Muscle of back (tissue), 13 donors: ENCODE measurements at places on chromosomes 13 and 19.
A peak's percentile ranks its signal among the peaks of the same experiment; 100 is the strongest.

DNA sequence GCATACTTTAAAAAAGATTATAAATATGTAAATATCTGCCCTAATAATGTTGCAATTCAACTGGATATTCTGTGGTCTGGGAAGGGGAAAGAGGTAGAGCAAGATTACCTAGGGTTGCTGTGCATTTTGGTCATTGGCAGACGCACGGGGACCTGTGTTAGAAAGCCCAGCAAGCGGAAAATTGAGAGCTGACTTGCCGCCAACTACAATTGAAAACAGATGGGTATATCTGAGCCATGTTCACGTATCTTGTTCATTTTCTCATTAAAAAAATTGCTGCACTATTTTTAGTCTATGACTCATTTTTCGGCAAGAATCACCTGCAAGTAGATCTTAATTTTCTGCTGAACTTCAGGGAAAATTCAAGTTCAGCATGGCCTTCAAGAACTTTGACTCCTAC, 308.5 kb upstream of the TMTC4 start:
- DNase-seq, result peak; percentile 63

GRCh38 chr13:76991432-76991795, 467 bp upstream of the CLN5 start:
- no peak for DNase-seq

DNA sequence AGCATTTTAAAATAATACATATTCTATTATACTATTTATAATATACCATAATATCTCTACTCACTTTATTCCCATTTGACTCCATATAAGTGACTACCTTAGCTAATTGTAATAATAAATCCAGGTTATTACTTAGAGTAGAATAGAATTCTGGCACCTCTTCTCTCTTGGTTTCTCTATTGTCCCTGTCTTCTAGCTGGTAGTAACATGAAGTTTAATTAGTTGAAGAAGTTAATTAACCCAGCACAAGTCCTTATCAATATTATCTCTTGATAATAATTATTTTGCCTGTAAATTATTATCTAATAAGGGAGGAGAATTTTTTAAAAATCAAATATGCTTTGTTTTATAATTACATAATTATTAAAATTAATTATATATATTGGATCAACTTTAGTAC, 1571.2 kb upstream of the PRR20A start:
- DNase-seq, result no peak

DNA sequence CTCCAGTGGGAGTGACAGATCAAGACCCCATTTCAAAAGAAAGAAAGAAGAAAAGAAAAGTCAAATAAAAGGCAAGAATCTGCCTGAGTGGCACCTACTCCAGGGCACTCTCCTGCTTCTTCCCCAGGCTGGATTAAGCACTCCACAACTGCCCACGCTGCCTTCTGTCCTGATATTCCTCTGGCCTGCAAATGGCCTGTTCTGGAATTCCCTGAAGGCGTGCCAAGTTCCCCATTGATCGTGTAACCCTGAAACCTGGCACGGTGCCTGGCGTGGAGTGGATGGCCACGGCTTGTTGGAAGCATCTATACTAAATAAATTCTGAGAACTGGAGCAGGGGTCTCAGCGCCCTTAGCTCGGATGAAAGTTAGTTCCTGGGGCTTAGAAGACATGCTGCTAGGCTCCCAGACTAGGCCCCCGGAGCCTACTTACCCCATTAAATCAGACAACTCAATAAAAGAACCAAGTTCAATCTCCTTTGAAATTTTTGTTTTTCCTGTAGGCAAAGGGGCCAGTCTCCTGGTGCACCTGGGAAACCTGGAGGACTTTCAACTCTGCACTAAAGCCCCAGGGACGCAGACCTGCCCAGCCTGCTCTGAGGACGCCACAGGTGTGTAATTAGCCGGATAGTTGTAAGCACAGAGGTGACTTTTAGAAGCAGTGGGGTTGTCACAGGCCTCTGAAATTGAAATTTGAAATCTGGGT, 21.9 kb downstream of the ANKRD27 start:
- no peak for DNase-seq

DNA sequence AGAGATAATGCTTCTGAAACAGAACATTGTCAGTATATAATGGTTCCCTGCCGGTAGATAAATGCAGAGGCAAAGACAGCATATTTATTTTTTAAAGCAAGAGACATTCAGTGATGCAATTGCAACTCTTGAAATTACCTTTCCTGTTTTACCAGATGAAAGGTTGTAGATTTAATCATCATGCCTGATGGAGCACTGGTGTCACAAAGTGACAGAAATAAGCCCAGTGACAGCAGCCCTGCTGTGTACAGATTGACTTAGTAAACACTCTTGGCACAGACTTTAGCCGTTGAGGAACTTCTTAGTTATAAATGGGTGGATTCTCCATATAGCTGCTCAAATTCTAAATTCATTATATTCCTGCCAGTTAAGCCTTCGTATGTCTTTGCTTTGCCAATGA, 172.5 kb downstream of the ITGBL1 start:
- DNase-seq, result no peak

- no peak for DNase-seq
Observed at GRCh38 chr19:2631213-2631821, 71.2 kb downstream of the GNG7 start.

DNA sequence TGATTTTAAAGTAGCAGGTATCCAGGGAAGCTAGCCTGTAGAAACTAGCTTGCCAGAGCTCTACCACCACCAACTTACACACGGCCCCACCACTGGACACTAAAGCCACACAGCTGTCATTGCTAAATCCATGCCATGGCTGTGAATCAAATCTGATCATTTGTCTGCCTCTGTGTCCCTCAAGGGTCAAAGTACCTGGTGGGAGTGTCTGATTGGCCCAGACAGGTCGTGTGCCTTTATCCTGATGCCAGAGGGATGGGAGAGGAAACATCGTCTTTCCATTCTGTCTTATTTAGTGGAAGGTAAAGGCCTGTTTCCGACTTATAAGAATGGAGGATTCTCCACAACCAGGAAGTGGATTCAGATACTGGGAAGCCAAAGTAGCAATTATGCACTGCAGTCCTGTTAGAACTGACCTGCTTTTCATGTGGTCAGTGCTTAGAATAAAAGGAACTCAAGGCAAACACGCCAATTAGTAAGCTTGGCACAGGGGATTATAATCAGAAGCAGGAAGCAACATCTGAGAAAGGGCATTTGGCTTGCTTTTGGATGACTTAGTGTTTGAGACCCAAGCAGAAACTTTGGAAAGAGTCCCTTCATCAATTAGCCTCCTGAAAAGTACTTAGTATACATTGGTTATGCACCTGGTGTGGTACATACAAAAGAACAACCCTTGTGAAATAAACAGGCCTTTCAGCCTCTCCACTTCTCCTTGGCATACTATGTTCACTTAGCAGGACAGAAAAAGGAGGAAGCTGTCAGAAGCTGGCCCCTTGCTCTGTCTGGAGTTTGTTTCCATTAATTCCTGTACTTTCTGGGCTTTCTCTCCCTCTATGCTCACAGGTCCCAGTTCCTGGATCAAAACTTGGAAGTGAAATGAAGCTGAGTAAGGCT, 192.4 kb downstream of the NUFIP1 start:
- no peak for DNase-seq

DNA sequence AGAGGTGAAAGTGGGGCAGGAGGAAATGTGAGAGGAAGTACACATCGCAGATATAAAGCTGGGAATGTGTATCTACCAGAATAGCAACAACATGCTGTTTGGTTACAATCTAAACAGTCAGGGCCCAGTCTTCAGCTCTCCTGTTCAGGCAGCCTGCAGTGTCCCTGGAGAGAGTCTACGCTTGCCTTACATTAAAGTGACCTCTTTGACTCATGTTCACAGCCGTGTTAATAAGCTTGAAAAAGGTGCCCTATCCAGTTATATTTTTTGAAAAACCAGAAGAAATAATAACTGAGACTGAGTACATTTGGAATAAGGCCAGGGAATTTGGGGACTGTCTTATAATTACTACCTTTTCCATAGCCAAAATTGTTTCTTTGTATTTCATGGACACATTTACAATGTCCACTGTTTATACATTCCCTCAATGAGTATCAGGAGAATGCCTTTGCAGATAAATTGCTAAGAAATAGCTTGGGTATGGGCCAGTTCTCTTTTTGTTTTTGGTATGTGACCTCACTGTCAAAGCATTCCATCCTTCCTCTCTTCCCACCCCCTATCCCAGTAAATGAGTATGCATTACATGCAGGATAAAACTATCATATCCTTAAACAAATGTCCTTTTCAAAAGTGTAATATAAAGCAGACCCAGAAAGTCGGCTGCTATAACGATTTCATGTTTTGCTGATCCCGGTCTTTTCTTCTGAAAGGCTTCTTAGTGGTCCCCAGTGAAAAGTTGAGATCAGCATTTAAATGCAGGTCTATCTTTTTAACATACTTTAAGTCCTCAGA, 82.6 kb downstream of the PCDH9 start:
- peak; percentile 89 for DNase-seq
